ENCODE measurements at places on chromosomes 16 and 17.

- DNase-seq, result peak; percentile 28
These were observed 121.3 kb upstream of the CACNG5 start for GRCh38 chr17:66713533-66714042.

GRCh38 chr16:78706637-78707036, 607.2 kb downstream of the WWOX start:
- no peak for DNase-seq

- peak; percentile 96 for DNase-seq
These were observed 430 bp upstream of the KATNB1 start for GRCh38 chr16:57734925-57735754.

DNA sequence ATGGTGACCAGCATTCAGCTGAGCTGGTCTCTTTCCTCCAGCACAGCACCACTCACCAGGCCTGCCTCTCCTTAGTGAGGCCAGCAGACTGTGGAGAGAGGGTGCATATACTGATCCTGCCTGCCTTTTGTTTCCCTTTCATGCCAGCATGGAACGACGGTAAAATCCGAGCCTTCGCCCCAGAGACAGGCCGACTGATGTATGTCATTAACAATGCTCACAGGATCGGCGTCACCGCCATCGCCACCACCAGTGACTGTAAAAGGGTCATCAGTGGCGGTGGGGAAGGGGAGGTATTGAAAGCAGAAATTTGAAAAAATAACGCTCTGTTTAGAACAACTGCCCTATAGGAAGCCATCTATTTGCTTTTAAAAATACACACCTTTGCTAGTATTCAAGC, 12.6 kb upstream of the USP43 start:
- DNase-seq, result no peak

DNA sequence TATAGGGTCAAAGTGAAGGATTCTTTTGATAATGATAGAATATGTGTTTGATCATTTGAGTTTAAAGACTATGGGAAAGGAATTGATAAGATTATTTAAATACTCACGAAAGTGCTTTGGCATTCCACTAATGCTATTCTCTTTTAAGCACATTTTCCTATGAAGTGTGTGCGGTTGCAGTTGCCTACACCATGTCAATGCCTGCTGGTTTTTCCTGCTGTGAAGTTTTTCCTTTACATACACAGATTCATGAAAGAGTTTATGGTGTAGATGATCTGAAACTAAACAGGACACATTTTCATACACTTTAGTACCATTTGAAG, 78.7 kb downstream of the VMP1 start:
- no peak for DNase-seq

DNA sequence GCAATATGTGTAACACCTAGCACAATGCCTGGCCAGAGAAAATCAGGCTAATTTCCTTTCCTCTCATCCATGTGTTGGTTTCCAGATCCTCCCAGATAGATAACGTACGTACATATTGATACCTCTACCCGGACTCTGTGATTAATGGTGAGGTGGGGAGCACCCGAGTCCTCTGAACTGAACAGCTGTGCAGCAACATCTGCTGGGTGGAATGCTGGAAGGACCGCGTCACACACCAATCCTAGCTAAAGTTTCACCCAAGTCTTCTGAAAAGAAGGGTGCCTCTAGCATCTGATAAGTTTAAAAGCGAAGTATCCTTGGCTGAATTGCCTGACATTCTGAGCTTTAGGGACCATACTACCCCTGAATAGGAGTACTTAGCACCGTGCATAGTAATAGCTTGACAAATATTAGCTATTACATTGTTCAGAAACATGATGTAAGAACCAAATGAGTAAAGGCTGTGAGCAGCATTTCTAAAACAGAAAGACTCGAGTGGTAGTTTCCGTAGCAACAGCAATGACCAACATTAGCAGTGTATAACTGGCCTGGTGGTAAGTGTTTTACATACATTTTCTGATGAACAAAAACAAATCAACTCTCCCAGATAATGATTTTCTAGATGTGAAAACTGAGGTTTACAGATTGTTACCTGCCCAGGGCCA, 91.4 kb downstream of the SYCE1L start:
- DNase-seq, result no peak

DNA sequence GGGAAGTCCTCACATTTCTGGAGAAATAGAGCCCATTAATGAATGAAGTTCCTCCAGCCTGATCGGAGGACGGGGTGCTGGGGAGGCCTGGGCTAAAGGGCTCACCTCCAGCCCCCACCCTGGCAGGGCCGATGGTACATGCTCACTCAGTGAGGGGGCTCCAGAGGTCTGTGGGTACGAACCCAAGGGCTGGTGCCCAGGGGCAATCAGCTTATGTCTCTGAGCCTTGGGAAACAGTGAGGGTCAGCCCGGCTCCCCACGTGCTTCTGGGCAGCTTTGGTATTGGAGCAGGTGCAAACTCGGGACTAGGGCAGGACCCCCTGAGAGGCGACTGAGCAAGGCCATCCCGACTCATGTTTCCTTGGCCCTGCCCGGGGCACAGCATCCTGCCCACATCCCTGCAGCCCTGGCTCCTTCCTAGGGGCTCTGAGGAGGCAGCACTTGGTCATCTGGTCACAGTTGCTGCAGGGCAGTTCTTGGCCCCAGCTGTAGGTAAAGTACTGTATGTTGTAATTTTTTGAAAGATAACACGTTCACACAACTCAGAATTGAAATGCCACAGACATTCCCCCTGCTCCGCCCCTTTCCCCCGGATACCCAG, 969 bp upstream of the CETP start:
- DNase-seq, result no peak

- no peak for DNase-seq
These were observed 55.1 kb upstream of the CNTNAP4 start for GRCh38 chr16:76222087-76222486.

All from GM19239 (cell line).